ENCODE measurements at places on chromosomes 2 and 18.

GRCh38 chr18:23918395-23919032 is 96.0 kb upstream of the TTC39C start:
- DNase-seq = peak; percentile 83

- no peak for DNase-seq
Measured at GRCh38 chr2:58377181-58377580, 136.1 kb upstream of the FANCL start.

- DNase-seq = no peak
Measured at GRCh38 chr2:241978670-241979069, 109.1 kb downstream of the RTP5 start.

DNA sequence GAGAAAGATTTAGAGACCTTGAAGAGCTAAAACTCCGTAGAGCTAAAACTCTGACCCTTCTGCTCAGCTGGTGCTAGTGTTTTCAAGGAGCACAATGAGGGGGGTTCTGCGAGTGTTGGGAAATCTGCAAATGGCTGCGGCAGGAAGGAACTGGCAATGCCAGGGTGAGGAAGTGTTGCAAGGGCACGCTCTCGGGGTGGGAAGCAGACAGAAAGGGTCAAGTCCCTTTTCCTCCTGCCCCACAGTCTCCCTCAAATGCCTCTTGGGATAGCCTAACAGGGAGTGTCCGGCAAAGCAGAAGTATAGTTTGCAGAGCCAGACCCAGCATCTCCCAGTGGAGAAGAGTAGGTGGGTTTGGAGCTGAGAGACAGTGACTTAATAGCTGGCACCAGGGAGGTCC is 60.5 kb downstream of the NCAPH start:
- DNase-seq = no peak

DNA sequence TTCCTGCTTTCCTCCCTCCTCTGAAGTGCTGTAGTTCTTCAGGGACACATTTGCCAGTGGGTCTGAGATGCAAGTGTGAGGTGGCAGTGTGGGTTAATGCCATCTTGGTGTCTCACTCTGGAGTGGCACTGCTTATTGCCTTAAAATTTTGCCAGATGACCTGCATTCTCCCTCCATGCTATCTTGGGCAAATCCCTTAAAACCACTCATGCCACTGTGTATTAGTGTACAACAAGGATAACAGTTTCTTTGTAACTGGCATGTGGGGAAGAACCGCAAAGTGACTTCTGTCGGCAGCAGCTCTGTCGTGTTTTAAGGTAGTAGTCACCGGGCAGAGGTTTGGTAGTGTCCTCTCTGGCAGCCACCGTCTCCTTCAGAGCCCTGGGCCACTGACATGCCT is 124.2 kb downstream of the NEDD4L start:
- no peak for DNase-seq

Measured in NAMALWA (cell line).